ENCODE measurements at places on chromosomes 2 and 18.

DNA sequence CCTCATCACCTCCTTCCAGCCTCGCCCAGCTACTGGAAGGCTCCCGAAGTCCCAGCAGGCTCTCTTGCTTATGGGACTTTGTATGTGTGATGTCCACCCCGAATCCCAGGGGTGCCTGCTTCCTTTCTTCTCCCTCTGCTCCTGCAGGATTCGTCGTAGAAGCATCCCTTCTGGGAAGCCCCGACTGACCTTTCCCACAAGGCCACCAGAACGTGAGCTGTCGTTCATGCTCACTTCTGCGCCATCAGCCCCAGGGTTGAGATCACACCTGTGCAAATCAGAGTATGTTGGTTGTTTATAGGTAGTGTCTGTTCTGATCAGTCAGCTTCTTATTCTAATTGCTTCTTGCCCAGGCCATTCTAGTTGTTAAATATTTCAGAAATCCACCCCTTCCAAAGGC, 101.8 kb downstream of the HS1BP3 start:
- DNase-seq, result no peak

DNA sequence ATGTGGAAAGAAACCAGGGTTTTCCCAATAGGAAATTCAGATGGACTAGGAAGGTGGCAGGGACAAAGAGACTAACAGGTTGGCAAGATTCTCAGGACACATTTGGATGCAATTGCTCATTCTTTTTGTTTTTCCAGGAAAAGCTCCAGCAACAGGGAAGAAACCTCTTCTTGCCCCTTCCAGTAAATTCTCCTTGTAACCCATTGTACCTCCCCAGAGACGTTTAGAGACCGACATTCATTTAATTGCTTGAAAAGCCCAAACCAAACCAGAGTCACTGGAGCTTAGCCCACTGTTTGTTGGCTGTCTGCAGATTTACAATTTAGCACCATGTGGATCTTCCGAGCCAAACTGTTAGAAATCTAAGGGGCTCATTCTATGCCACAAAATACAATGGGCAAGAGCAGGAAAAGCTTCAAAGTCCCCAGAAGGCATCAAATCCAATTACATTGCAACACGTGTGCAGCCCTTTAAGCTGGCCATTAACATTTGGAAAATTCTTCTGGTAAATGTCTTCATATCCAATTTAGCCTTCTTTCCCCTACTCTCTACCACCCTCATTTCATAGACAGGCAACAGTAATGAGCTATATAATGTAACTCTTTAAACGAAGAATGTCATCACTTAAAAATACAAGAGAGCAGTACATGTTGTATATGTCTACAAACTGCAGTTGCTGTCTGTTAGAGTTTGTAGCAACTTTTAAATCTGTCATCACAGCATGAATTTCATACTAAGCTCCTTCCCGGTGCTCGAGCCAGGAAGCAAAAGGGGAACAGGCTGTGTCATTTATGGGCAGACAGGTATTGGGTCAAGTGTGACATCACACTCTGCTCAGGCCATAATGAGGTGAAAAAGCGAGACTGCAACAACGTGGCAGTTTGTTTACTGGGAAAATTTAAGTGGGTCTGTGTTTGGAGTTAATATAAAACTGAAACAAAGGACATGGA, 235.6 kb upstream of the HNRNPA3 start:
- no peak for DNase-seq

- no peak for DNase-seq
Observed at GRCh38 chr2:173678186-173678585, 287.0 kb downstream of the SP3 start.

DNA sequence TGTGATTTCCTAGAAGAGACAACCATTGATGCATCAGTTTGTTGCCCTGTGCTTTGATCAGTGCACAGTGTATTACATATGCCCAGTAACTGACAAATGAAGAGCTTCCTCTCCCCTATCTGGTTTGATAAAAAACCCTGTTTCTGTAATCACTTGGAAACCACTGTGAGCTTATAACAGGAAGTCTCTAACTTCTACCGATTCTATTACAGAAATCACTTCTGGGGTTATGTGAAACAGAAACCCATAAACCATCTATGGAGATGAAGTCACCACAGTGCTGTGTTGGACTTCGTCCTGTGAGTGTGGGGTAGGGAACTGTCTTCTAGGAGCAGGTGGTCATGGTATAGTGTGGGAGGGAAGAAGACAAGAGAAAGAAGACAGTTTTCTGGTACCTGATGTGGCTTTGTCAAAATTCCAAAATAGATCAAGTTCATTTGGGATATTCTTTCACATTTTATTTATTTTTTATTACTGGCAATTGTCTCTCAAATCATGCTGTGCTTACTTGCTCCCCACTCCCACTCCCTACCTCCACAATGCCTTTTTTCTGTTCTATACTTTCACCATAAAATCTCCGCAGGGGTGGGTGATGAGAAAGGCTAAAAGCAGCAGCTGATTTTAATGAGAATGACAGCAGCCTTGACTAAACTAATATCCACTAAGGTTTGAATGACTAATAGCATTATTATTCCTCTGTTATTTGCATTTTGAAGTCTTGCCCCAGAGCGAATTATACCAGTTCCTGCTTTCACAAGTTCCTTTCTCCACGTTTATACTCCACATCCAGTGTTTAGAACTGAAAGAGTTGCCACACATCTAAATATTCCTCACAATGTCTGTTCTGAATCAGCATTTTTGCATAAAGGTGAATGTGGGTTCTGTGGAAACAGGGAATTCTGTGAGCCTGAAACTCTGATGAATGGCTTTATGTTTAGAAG, 41.7 kb upstream of the RND3 start:
- DNase-seq, result no peak

GRCh38 chr2:47654790-47655562, 128.0 kb upstream of the MSH6 start:
- no peak for DNase-seq

- DNase-seq, result no peak
Observed at GRCh38 chr2:184734338-184734737, 136.0 kb downstream of the ZNF804A start.

GRCh38 chr2:234256516-234256915, 206.0 kb downstream of the SPP2 start:
- no peak for DNase-seq

DNA sequence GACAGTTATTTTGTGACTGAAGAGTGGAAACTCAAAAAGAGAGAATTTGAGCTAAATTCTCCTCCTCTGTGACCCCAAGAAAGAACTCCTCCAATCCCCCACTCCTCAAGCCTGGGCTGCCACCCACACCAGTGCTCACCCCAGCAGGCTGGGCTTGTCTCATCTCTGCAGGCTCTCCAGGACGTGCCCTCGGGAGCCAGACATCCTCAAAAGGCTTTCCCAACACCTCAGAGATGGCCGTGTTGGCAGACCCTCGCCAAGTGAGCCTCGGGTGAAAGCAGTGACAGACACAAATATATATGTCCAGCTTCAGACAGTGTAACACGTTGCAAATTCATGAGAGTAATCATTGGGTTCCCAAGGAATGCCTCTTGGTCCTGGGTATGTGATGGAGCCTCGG, 377.7 kb upstream of the SALL3 start:
- no peak for DNase-seq

DNA sequence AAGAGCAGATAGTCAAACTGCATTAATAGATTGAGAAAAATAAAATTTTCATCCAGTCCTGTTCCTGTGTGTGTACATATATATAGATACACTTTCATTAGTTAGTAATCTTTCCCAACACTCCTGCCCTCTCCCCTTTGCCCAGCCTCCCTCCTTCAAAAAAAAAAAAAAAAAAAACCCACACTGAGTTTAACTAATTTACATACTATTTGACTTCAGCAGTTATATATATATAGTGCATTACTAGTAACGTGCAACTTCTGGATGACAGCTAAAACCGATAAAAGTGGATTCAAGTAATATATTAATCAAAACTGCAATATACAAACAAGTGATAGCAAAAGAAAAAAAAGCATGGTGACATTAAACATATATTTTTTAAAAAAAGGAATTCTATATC, 1.4 kb downstream of the FIGN start:
- no peak for DNase-seq

GRCh38 chr2:48691935-48692691, 63.4 kb downstream of the LHCGR start:
- no peak for DNase-seq

GRCh38 chr2:33634261-33634910, 35.3 kb upstream of the FAM98A start:
- DNase-seq, result no peak

DNA sequence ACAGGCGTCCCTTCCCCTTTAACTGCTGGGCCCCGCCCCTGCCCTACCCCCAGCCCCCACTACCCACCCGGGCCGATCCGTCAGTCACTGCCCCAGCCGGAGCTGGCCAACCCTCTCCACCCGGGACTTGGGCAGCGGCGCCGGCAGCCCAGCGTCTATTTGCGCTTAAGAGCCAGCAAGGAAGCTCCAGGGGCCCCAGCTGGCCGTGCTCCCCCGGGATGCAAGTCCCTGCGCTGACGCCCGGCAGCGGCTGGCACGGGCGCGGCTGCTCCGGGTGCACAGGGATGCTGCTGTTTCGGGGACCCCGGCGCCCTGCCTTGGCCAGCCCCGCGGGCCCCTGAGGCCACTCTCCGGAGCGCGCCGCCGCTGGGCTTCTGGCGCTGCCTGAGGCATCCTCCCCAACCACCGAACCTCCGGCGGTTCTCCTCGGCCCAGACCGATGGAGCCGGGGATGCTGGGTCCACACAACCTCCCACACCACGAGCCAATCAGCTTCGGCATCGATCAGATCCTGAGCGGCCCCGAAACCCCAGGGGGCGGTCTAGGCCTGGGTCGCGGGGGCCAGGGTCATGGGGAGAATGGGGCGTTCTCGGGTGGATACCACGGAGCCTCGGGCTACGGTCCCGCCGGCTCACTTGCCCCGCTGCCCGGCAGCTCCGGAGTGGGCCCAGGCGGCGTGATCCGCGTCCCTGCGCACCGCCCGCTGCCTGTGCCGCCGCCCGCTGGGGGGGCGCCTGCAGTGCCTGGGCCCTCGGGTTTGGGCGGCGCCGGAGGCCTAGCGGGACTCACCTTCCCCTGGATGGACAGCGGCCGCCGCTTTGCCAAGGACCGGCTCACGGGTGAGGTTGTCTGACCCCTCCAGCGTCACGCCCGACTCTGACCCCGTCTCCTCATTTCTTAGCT, at the start of gene TLX2:
Gene TLX2, plus strand, starts transcription at position 83 of the 903 bp plus-strand sequence. Its CDS starts 357 bp downstream, at position 440.
- no peak for DNase-seq

- no peak for DNase-seq
Observed at GRCh38 chr2:171919453-171919852, 2.8 kb upstream of the HAT1 start.

DNA sequence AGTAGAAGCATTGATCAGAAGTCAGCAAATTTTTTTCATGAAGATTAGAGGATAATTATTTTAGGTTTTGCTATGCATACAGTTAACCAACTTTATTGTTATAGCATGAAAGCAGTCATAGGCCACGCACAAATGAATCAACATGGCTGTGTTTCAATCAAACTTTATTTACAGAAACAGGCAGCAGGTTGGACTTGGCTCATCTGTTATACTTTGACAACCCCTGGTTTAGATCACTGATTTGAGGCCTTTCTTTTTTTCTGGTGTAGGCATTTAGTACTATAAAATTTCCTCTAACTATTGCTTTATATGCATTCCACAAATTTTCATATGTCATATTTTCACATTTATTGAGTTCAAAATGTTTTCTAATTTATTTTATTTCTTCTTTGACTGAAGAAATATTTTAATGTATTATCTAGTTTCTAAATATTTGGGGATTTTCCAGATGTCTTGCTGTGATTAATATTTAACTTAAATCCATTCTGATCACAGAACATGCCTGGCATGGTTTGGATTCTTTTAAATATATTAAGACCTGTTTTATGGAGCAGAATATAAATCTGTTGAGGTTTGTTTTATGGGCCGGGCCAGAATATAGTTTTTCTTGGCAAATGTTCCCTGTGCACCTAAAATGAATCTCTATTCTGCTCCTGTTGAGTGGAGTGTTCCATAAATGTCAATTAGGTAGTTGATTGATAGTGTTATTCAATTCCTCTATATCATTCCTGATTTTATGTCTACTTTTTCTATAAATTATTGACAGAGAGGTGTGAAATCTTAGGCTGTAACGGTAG, 116.3 kb upstream of the KLHL29 start:
- no peak for DNase-seq

DNA sequence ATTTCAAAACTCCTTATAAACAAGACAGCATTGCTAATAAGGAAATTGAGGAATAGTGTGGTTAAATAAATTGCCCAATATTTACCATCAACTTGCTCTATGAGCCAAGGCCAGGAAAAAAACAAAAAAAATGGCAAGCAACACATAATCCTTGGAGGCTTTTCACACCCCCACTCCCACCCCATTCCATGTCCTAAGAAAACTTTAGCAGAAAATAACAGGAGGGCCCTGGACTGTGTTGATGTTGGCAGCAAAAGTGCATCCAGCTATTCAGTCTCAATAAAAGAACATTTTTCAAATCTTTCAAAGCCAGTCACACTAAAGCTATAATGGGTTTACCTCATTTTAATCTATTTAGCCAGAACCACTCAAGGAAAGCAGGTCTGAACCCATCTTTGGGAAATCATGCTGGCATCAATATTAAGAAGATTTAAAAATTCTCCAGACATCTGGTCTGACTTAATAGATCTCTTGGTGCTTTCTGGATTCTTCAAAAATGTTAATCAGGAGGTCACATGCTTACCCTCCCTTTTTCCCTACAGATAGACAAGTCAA, 34.6 kb upstream of the STK17B start:
- no peak for DNase-seq

DNA sequence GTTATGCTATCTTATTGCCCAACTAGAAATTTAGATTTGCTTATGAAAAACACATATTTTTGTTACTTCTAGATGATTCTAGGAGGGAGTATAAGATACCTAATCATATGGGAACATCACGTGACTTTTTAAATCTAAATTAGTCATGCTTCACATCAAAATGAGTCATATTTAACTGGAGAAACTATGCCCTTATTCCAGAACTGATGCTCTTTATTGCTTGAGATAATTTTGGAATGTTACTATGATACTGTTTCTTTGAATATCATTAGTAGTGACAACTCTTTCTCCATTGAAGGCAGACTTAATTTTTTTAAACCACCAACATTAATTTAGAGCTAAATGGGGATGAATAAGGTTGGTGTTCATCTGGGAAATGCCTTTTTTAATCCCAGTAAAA, 19.9 kb upstream of the ELAC1 start:
- no peak for DNase-seq

- no peak for DNase-seq
Observed at GRCh38 chr2:14960686-14961324, 328.3 kb downstream of the LRATD1 start.

- DNase-seq, result no peak
Observed at GRCh38 chr2:50729306-50730049, 302.5 kb downstream of the NRXN1 start.

- DNase-seq, result no peak
Observed at GRCh38 chr2:133044556-133044955, 374.6 kb upstream of the LYPD1 start.

GRCh38 chr2:186894478-186894877, 45.5 kb upstream of the ZSWIM2 start:
- DNase-seq, result no peak
